Osteocyte (in vitro differentiated cells): ENCODE measurements at places on chromosomes 3 and 15. TPM values are rescaled to one million over a fixed set of nuclear protein-coding genes. Genes with fewer than 3 reads are reported as not detected.

LRRN1 gene
- total RNA-seq = 0.99 and 1.2 TPM in 2 replicates

- DNase-seq = no peak
These were observed 997.8 kb upstream of the CFAP20DC start for GRCh38 chr3:60047426-60048200.

DNA sequence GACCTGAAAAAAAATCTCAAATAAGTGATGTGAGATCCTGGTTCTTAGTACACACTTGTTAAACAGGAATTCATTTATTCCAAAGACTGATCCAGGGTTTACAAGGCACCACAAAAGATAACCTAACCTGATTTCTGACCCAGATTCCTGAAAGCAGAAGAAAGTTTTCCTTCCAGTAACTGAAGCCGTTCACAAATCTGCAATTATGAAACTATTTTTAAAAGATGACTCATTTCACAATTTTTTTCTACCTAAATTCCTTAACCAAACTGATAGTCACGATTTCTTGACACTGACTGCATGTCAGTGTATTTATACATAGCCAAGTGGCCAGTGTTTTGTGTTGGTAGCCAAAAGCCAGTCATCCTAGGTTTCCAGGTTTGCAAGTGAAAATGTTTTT lies 17.1 kb downstream of the SLC9A9 start:
- no peak for DNase-seq

DNA sequence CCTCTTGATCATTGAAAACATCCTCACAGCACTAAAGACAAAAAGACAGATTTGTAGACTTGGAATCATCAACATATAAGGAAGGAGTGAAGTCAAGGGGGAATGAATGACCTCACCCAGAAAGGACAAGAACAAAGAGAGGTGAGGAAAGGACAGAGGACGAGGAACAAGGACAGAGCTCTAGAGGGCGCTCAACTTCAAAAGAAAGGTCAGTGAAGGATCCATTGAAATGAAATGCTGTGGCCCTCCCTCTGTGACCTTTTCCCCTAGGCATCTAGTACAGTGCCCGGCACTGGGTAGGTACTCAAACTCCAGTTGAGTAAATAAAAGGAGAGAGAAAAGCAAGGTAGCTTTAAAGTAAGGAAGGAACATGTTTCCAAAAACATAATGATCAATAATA lies 2.6 kb downstream of the ATP8B4 start:
- DNase-seq = no peak

DNA sequence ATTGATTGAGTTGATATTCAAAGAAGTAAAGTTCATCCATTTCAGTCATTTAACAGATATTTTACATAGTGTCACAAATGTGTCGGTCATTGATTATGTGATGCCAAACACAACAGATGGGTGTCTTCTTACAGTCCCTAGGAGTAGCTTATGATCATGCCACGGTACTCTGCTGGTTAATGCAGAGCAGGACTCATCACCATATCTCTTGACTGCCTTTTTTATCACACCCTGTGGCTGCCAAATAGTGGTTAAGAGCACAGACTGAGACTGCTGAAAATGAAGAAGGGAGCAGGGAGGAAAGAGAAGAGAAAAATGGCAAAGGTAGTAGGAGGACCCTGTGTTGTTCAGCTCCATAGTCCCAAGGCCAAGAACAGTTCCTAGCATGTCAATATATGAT lies 12.8 kb upstream of the TIMMDC1 start:
- DNase-seq = no peak

- peak; percentile 86 for DNase-seq
These were observed 5.9 kb downstream of the RNU6-1 start for GRCh38 chr15:67833710-67834511.
